Activated T-cell treated with anti-CD3 and anti-CD28 coated beads, Interleukin-2, amount 50 U/mL, for 24 hours (primary cell): ENCODE measurements at places on chromosomes 16 and 17.

DNA sequence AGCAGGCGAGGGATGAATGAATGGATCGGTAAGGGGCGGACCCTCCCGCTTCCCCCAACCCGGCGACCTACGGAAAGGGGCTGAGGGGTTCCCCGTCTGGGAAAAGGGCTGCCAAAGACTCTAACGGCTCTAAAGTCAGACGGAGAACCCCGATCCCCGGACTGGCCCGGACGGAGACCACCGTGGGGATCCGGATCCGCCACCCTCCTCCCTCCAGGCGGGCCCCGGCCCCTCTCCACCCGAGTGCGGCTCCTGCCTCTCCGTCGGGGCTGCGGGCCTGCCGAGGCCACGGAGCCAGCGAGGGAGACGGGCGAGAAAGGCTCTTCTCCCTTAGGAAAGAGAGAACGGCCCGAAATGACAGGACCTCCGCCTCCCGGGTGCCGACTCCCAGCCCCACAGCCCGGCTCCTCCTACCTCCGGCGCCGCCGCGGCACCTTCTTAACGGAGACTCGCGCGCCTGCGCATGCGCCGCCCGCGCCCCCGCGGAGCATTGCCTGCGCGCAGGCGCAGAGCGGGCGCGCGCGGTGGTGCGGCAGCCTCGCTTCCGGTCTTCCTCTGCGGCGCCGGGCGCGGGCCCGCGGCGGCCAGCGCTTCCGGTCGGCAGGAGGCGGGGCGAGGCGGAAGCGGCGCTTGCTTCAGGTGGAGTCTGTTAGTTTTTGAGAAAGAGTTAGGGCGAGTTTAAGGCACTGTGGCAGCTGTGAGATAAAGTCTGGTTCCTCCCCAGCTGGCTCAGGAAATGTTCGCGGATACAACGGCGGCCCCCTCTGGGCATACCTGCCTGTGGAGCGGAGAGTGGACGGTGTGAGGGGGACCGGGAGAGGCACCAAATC, at the start of gene SLX4:
TSS of gene SLX4 (minus strand) at position 461 of the 830 bp plus-strand sequence. CDS start 2,642 bp downstream, outside the sequence.
- DNase-seq = peak; percentile 92

GRCh38 chr17:16991349-16992009, 19.6 kb upstream of the TNFRSF13B start:
- DNase-seq = peak; percentile 87

- DNase-seq = no peak
Observed at GRCh38 chr16:17413508-17413907, 57.3 kb downstream of the XYLT1 start.

GRCh38 chr17:44651228-44651627, 5.0 kb upstream of the MEIOC start:
- no peak for DNase-seq

DNA sequence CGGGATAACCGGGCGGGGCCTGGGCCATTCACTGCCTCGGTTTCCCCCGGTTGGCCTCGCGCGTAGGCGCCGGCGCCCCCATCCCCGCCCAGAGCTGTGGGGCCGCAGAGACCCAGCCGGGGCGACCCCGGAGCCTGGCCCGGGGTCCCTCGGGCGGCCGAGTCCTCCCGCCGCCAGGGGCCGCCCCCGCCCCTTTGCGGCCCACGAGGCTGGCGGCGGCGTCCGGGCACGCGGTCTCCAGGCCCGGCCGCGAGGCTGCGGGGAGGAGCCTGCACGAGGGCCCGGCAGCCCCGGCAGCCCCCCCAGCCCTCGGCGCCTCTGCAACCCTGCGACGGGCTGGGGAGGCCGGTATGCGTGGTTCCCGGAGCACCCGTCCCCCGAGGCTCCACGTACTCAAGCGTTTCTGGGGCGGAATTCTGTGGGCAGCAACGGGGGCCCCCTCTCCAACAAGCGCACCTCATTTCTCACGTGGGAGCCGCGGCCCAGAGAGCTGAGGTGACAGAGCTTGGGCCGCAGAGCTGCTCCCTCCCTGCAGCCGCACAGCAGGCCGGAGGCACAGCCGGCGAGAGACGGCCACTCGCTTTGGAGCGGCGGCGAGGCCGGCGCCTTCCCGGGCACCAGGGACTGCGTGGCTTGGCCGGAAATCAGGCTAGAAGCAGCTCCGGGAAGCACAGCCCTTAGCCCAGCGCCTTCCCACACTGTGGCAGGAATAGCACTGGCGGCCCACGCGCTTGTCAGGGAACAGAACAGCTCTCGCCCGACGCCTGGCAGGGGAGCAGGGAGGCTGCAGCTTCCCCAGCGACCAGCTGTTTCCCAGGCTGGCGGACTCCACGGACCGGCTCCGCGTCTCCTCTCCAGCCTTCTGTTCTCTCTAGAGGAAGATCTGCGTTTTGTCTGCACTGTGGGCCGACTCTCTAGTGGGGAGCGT, 867 bp upstream of the LIMD2 start:
- DNase-seq = peak; percentile 80

GRCh38 chr16:12317121-12317810, 340.7 kb downstream of the SNX29 start:
- no peak for DNase-seq

DNA sequence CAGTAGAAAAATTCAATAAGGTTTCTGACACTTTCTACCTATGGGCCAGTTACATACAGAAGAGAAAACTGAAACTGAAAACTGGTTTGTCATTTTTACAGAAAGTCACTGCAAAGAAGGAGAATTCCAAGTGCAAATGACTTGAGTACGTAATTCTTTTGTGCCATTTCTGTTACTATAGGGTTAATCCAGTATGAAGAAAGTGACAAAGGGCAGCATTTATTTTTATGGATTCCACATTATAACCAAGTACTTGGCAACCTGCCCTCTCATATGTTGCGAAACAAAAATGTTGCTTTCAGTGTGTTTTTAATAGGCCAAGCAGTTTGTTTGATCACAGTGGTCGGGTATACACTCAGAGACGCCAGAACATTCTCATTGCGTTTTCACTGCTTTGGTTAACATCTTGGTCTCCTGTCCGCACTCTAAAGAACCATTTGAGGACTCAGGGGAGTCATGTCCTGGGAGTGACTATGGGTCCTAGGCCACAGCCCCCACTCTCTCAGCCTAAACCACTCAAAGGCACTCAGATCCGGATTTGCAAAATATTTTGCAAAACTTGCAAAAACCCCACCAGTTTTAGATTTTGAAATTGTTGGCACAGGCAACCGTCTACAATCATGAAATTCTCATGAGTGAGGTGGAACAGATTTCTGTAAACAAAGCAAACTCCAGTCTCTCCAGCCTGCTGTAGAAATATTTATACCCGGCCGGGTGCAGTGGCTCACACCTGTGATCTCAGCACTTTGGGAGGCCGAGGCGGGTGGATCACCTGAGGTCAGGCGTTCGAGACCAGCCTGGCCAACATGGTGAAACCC, 15.4 kb upstream of the HELZ start:
- no peak for DNase-seq

DNA sequence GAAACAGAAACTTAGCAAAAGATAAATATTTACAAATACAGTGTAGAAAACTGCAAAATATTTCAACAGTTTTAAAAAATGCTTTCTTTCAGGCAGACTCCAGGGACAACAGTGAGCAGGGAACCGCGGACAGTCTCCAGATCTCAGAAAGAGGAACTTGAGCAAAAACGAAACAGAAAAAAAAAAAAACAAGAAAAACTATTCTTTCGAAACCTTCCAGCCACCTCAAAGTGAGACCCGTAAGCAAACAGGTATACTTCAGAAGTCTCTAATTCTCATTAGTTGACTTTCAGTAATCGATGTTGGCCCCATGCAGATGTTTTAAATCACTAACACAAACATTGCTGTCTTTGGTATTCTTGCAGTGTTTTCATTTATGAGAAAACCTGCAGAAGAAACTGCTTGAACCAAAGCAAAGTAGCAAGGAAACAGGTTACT, 15.7 kb upstream of the CCL1 start:
- no peak for DNase-seq

- DNase-seq = peak; percentile 85
Observed at GRCh38 chr16:29745853-29746345, at the start of gene C16orf54. Gene C16orf54 (minus strand): TSS chr16:29745990. CDS start chr16:29744951, 1,039 bp downstream.

- DNase-seq = no peak
Observed at GRCh38 chr17:57135026-57135788, 50.2 kb downstream of the AKAP1 start.

DNA sequence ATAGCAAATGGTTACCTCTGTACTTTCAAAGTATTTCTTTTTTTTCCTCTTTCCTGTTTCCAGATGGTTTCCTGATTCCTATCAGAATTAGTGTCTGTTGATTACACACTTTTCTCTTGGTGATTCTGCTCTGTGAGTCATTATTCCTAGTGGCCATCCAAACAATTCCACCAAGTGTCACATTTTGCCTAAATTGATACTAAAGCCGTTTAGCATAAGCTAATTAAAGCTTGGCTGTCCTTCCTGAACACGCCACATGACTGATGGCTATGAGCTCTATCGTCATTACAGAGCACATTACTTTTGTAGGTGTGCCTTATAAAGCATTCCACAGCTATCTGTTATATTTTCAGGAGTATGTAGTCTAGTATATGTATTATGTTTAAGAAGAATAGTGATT, 671.2 kb downstream of the CDH8 start:
- no peak for DNase-seq

GRCh38 chr16:51034481-51035109, 116.5 kb downstream of the SALL1 start:
- no peak for DNase-seq

GRCh38 chr17:47338026-47338425, 14.3 kb downstream of the EFCAB13 start:
- DNase-seq = no peak

- no peak for DNase-seq
Observed at GRCh38 chr17:29016345-29017210, 10.7 kb upstream of the SEZ6 start.

- DNase-seq = no peak
Observed at GRCh38 chr16:4515611-4516233, 22.9 kb downstream of the CDIP1 start.

GRCh38 chr17:56739776-56740175, 93.9 kb downstream of the C17orf67 start:
- DNase-seq = no peak

- no peak for DNase-seq
Observed at GRCh38 chr16:1089822-1090619, 6.0 kb downstream of the C1QTNF8 start.

DNA sequence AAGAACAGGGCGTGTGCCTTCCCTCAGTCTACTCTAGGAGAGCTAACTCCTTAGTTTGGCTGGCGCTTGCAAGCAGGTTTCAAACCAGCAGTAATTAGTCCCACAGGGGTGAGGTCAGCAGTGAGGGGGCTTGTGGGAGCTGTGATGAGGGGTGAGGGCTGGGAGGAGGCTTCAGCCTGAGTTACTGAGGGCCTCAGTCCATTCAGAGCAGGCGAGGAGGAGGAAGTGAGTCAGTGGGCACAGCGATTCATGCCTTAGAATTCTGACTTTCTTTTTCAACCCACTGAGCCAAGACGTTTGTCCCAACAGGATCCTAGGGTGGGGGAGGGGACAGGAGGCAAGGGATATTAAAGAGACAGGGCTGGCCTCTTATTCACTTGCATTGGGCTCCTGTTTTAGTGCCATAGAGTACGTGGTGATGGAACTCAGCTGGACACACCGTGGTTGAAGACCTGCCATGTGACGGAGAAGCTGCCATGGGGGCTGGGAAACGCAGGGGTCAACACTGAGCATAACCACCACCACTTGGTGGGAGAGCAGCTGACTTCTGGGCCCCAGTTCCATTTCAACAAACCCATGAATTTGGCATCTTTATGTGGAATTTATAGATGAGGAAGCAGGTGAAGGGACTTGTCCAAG, 8.3 kb upstream of the ITGA3 start:
- DNase-seq = no peak

DNA sequence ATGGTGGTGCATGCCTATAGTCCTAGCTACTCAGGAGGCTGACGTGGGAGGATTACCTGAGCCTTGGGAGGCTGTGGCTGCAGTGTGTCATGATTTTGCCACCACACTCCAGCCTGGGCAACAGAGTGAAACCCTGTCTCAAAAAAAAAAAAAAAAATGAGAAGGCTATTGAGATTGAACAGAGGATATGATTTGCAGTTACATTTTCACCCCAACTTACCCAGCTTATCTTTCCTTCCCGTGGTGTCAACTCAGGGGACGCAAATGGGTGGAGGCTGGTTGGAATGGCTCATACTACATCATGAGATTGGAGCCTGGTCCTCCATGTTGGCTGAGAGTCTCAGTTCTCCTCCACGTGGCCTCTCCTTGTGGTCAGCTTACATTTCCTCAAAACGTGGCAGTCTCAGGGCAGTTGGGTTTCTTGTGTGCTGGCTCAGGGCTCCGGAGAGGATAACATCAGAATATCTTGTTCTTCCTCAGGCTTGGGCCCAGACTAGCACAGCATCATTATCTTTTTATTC, 17.2 kb upstream of the NSMCE1 start:
- no peak for DNase-seq

- peak; percentile 70 for DNase-seq
Observed at GRCh38 chr16:49491771-49492761, 118.5 kb downstream of the C16orf78 start.

DNA sequence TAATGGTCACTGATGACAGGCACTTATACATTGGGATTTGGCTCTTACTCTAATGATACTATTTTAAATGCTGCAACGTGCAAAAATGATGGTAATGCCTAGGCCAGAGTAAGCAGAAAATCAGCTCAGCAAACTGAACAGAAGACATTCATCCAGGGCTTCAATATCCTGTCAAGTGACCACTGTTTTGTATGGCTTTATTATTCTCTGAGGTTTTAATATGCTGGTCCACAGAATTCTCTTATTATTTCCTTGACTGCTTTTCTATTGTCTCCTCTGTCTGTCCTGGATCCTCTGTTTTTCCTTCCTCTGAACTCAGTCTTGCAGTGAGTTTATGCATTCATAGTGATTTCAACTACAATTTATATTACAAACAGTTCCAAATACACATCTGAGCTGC, 90.8 kb upstream of the PMFBP1 start:
- DNase-seq = no peak

DNA sequence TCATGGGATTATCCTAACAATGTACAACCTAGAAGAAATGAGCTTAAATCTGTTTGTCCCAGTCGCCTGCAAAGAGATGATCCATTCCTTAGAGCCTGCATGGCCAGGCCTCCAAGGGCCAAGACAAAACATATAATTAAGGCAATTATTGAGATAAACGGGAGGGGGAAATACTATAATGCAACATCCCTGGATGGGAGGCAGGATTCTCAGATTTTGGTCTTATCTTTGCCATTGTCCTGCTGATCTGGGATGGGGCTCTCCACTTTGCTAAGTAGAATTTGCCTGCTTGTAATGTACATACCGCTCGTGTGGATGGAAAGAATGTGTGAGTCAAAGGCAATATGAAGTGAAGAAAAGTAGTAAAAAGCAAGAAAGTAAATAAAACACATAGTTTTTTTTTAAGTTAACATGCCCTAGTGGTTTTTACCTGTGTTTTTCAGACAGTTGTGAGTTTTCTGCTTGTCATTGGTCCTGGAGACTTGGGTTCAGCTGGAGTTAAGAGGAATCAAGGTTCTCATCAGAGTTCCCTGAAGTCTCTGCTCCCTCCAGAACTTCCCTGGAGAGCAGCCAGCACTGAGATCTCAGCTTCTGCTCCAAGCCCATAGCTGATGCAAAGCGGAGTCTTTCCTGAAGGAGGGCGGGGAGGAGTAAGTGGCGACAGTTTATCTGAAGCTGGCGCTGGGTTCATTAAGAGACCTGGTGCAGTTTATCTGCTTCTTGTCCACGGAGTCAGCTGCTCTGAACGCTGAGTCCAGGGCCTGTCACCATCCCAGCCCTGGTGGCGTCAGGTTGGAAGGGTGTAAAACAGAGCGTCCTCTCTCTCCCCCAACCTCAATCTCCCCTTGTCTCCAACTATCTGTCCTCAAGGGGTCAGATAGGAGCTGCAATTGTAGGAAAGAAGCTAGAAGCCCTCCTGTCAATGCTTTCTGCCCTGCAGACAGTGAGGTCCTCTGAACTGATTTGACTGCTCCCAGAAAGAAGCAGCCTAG, 30.1 kb downstream of the HOXB1 start:
- no peak for DNase-seq
